Suppressor macrophage treated with lipopolysaccharide for 4 hours (primary cell): ENCODE measurements at places on chromosomes 12 and 14.

DNA sequence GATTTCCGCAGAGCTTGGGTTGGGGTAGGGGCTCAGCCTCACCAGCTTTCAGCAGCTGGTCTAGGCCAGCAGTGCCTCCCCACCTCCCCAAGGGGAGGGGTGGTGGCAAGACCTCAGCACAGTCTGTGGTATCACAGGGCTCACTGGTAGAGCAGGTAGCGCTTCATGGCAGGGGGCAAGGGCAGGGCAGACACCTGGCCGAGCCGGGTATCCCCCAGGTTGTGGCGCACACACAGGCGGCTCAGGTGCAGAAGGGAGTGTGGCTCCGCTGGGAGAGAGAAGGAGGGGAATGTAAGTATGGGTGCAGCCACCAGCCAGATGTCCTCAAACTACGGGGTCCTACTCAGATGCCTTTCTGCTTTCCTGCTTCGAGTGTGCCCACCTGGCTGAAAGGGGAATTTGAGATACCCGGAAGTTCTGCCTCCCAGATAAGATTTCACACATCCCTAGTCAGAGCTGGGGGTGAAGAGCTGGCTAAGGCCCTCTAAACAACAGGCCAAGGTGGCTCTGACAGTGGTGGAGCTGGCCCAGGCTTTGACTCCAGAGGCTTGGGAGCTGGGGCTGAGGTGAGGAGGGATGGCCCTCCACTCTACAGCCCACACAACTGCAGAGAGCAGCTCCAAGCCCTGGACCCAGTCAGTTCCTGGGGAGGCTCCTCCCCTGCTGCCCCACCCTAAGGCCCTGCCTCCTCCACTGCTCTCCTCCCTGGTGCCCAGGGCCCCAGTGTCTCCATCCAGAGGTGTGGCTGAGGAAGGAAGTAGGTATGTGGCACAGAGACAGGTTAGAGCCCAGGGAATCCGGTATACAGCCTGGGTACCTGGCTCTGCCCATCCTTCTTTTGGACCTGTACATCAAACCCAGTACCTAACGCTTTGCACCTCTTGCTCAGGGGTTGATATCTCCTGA is 1.8 kb downstream of the SPSB2 start:
- no peak for DNase-seq

GRCh38 chr14:59334253-59334652 is 130.9 kb downstream of the GPR135 start:
- DNase-seq = no peak

- DNase-seq = no peak
These were observed 41.1 kb upstream of the CDKN3 start for GRCh38 chr14:54355698-54356097.

GRCh38 chr12:119666900-119667576 is 895 bp upstream of the PRKAB1 start:
- peak; percentile 28 for DNase-seq

GRCh38 chr12:77494296-77494695 is 336.4 kb upstream of the NAV3 start:
- DNase-seq = no peak

DNA sequence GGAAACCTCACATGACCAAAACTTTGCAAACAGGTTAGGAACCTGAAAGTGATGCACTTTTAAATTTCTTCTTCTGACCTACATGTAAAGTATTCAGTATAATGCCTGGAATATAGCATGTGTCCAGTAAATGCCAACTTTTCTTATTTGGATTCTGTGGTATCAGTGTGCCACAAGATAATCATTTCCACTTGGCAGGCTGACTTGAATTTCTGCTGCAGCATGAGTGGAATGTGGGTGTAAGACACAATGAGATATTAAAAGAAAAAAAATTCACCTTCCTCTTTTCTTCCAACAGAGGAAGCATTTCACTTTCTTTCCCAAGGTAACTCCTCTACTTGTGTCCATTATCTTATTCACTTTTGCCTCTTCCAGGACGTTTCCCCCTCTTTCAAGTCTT is 141.9 kb upstream of the PRKD1 start:
- DNase-seq = no peak

DNA sequence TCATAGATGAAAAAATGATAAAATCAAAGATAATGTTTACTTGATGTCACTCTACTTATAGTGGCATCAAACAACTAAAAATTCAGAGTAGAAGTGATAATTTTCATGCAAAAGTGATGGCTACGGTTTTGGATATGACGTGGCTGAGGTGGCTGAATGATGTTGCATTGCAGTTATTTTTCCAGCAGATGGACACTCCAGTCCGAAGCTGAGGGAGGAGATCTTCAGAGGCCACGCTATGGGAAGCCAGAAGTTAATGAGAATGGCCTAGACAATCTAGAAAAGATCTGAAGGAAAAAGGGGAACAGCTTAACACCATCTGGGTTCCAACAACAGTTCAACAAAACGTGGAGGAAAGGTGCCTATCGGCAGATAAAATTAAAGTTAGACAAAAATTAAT is 279.8 kb downstream of the SOX5 start:
- DNase-seq = no peak

- DNase-seq = peak; percentile 96
These were observed 491.8 kb downstream of the PCNX1 start for GRCh38 chr14:71399057-71399487.
